ENCODE measurements at places on chromosomes 1 and 21.

DNA sequence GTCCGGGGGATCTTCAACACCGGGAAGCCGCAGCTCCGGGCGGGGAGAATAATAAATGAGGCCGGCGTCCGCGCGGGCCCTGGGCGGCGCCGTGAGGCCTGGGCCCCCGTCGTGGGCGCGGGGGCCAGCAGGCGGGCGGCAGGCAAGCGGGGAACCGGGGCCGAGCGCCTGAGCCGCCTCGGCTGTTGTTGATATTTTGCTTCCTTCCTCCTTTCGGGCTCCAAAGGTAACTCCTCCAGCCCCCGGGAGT, at the start of gene MEF2D:
TSS of gene MEF2D (minus strand) at position 233 of the 250 bp plus-strand sequence. CDS start 17,483 bp downstream, outside the sequence.
- DNase-seq = no peak

DNA sequence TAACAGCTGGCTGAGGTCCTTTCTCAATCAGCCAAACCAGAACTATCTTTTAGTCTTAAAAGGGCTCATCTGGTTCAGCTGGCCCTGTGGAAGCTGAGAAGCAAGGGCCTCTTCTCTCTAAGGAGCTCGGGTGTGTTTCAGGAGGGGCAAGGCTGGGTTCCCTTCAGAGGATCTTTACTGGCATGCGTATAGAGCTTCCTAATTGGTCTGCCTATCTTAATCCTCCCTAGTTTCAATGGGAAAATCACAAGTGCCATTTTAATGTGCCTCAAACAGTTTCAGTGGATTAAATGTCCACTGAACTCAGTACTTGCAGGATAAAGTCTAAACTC, 81.5 kb upstream of the LBR start:
- DNase-seq = no peak

DNA sequence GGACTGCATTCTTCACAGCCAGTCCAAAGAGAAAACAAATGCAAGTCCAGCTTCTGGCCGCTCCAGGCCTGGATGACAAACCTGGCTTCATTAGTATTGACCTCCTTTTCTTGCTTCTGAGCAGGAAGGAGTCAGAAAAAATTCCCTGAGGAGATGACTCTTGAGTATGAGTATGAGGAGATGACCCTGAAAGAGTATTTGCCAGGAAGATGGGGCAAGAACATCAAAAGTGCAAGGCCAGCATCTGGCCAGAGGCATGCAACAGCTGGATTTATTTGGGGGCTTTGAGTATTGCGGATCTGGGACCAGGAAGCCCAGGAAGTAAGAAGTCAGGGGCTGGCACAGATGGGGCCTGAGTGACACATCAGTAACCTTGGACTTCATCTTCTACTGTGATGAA, 113.9 kb downstream of the GLIS1 start:
- no peak for DNase-seq

GRCh38 chr21:45403825-45404729, 888 bp upstream of the COL18A1 start:
- no peak for DNase-seq

DNA sequence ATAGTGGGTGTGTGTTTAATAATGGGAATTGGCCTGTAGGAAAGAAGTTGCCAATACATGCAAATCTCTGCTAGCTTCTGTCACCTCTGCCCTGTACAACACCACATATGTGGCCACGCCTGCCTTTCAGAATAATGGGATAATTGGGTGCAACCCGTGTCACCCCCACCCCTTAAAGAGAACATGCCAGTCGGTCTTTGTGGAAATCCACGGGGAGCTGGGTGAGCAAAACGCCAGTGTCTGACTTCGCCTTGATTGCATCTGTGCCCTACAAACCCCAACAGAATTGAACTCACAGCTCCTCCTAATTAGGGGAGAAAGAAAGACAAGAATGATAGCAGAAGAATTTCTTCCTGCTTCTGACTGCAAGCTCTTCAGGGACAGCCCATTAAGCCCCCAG, 6.4 kb upstream of the PLXNA2 start:
- no peak for DNase-seq
